Activated T-helper 17 cell treated with anti-CD3 and anti-CD28 coated beads, Interleukin-2, amount 50 U/mL, for 72 hours (primary cell): ENCODE measurements at places on chromosomes 12 and 14. TPM values are rescaled to one million over a fixed set of nuclear protein-coding genes. Genes with fewer than 3 reads are reported as not detected.

The DDIT3 gene
- total RNA-seq = 14.2 TPM

The BEST3 gene
- not detected for total RNA-seq

The RBP5 gene
- total RNA-seq = not detected

The SPIC gene
- not detected for total RNA-seq

The REC8 gene
- total RNA-seq = 58.8 TPM

The CLEC1B gene
- total RNA-seq = not detected
